ENCODE measurements at places on chromosomes 12 and 14.

GRCh38 chr14:102234331-102235264 lies 70.4 kb downstream of the MOK start:
- DNase-seq = no peak

GRCh38 chr14:34340025-34340625 lies 121.9 kb downstream of the SPTSSA start:
- DNase-seq = no peak

- no peak for DNase-seq
Observed at GRCh38 chr12:127268213-127268612, 998.8 kb upstream of the TMEM132C start.

DNA sequence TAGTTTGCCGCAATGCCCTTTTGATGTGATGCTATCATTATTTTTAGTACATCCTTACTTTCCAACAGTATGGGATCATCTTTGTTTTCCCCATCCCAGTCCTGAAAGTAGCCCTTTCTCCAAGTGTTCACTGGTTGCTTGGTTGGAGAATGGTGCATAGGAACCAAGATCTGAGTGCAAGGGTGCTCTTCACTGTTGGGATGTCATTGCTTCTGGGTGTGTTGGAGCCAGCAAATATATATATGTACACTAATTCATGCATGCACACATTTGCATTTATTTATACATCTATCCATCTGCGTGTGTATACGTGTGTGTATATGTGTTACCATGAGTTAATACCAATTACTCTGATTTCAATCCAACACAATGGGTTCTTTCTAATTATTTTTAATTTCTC lies 64.1 kb upstream of the RFLNA start:
- DNase-seq = no peak

GRCh38 chr14:80839743-80840142 lies 101.8 kb downstream of the CEP128 start:
- no peak for DNase-seq

DNA sequence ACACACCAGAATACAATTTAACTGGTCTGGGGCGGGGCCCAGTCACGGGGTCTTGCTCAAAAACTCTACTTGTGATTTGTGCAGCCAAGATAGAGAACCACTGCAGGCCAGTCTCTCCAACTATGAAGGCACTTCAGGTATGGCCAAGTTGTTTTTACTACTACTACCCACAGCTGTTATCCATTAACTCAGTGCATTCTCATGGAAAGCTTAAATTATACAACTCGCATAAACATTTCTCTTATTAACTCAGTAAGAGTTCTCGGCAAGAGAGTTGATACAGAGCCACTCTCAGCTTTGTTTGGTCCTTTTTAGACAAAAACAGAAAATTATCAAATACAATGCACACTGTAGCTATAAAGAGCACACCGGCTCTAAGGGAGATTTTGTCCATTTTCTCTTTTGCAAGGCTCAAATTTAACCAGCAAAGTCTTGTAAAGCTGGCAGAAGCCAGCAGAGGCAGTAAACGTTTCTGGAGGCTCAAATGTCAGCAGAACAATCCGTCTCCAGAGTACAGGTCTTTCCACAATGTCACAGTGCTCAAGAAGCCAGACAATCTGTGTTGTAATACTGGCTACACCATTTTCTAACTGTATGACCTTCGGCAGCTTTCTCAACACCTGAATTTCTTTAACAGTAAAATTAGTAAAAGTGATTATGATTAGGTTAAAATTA lies 85.9 kb downstream of the PTGER2 start:
- no peak for DNase-seq

GRCh38 chr14:71319666-71320065 lies 412.4 kb downstream of the PCNX1 start:
- peak; percentile 69 for DNase-seq

- no peak for DNase-seq
Observed at GRCh38 chr12:30976206-30976605, 49.7 kb downstream of the TSPAN11 start.

- DNase-seq = no peak
Observed at GRCh38 chr12:65278576-65279368, at the start of gene MSRB3. Gene MSRB3 (plus strand): TSS chr12:65278683. CDS start chr12:65308580, 29,897 bp downstream.

GRCh38 chr12:45670346-45671065 lies 59.0 kb upstream of the ARID2 start:
- DNase-seq = no peak

DNA sequence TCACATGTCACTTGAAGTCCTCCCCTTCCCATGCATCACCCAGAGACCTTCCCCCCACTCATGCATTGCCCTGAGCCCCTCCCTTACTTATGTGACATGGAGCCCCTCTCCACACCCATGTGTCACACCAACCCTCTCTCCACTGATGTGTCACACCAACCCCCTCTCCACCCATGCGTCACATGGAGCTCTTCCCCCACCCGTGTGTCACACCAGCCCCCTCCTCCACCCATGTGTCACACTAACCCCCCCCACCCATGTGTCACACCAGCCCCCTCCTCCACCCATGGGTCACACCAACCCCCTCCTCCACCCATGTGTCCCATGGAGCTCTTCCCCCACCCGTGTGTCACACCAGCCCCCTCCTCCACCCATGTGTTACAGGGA lies 30.4 kb downstream of the RTL1 start:
- DNase-seq = no peak

DNA sequence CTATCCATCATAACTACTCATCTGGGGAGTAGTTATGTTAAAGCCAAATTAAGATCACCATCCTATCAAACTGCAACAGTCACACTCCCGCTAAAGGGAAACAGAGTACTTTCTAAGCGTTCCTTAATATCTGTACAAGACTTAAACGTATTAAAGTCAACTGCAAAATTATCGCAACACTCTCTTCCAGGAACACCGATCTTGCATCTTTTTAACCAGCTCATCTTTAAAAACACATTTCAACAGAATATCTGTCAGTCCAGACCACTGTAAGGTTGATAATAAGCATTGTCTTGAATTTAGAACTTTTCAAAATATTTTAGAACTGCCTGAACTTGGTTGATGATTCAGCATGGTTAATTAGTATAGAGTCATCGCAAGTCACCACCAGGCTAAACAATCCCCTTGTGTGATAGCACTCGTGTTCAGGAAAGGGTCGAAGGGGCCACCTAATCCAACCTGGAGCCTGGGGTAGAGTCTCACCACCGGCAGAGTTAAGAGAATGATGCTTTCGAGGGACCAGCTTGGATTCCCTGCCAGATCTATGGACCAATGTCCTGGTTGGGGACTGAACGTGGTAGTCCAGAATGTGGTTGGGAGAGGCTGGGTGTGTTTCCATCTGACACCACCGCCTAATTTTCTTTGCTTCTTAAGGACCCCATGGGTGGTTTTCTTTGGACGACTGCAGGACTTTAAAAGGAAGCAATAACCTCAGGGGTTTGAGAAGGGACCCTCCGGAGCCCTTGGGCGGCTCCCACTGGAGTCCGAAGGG lies 890 bp downstream of the SPTLC2 start:
- DNase-seq = peak; percentile 24

- DNase-seq = no peak
Observed at GRCh38 chr14:94217116-94217515, 43.0 kb downstream of the PPP4R4 start.

- DNase-seq = no peak
Observed at GRCh38 chr12:5480218-5480937, 48.5 kb downstream of the NTF3 start.

GRCh38 chr12:124397807-124398577 lies 103.1 kb downstream of the RFLNA start:
- DNase-seq = no peak

DNA sequence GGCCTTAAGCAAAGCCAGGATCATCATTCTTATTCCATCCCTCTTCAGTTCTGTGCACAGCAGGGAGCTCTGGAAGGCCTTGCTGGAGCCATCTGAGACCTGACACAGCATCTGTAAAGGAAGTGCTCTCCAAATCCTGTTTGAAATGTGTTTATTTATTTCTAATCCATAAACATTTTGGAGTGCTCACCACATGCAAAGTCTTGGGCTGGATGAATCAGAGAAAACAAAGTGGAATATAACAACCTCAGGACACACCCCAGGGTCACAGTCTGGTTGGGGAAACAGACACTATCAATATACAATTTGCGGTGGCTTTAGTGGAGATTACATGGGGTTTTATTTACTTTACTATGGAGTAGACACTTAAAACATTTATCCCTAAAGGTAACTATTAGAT lies 54.3 kb downstream of the BMP4 start:
- DNase-seq = no peak

DNA sequence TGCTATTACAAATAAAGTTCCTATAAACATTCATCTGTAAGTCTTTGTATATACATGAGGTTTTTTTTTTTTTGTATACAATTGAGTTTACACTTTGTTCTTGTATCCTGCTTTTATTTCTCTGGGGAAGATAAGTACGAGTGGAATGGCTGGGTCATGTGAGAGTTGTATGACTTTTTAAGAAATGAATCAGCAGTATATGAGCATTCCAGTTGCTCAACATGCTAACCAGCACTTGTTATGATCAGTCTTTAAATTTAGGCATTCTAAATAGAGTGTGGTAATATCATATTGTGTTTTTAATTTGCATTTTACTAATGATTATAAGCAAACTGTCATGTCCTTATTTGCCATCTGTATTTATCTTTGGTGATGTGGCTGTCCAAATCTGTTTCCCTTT lies 44.7 kb upstream of the AMIGO2 start:
- DNase-seq = no peak

DNA sequence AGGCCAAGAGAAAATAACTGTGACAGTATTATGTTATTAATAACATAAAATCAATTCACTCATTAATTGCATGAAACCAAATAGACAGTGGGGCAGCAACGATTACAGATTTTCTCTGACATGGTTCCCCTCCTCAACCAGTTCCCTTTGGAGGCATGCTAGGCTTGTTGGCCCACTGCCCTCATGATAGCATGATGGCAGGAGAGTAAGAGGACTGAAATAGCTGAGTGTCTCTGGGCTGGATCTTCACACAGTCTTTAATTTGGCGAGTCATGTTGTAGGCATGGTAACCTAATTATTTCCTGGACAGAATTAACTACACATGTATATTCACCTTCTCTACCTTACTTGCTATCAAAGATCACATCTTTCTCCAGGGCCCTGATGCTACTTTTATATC lies 266.2 kb upstream of the PELI2 start:
- DNase-seq = no peak

GRCh38 chr14:35900741-35901140 lies 74.6 kb downstream of the BRMS1L start:
- DNase-seq = no peak

DNA sequence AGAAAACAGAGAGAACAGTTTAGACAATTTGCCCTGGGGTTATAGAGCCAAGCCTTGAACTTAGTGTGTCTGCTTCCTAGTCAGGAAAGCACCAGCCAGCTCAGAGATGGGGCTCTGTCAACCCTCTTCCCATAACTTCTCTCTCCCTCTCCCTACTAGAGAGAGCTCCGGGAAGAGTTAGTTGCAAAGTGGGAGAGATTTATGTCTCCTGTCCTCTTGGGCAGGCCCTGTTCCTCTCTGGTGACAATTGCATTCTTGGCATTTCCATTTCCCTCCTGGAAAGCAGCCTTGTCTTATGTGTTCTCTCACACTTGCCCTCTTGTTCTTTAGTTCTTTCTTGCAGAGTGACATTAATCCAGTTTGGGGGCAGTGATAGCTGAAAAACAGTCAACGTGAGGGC lies 42.1 kb upstream of the TUNAR start:
- no peak for DNase-seq

- peak; percentile 28 for DNase-seq
Observed at GRCh38 chr14:23294734-23295561, 7.7 kb downstream of the PPP1R3E start.

DNA sequence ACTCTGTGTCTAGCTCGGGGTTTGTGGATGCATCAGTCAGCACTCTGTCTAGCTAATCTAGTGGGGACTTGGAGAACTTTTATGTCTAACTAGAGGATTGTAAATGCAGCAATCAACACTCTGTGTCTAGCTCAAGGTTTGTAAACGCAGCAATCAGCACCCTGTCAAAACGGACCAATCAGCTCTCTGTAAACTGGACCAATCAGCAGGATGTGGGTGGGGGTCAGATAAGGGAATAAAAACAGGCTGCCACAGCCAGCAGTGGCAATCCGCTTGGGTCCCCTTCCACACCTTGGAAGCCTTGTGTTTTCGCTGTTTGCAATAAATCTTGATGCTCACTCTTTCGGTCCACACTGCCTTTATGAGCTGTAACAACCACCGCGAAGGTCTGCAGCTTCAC lies 920.7 kb upstream of the FOXG1 start:
- no peak for DNase-seq

DNA sequence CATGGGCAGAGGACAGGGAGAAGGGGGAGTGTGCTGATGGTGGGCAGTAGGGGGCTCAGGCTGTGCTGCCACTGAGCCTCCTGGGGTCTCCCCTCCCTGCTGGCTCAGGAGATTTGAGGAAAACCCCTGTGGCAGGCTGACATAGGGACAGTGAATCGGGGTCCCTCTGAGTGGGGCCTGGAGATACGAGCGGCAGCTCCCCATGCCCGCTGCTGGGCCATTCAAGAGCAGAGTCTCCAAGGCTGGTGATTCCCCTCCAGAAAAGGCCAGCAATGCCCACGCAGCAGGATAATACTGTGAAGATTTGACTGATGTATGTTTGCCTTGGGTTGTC lies 288.7 kb upstream of the SFSWAP start:
- DNase-seq = no peak

- no peak for DNase-seq
Observed at GRCh38 chr12:40292788-40293429, 68.1 kb downstream of the LRRK2 start.

DNA sequence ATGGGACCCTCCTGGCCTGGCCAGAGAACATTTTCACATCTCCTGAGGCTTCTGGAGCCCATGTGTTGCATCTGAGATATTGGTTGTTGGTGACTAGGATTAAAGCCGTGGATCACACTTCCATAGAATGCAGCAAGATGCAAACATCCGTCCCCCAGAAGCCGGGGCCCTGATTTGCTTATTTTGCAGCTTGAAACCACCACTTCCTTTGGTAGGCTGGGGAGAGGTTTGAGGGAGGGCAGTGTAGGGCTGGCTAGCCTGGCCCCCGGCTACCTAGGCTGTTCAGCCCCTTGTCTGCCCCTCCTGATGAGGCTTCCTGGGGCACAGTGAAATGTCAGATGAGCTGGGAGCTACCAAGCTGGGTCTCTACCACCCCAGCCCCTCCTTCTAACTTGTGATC lies 209.7 kb upstream of the PWP1 start:
- DNase-seq = no peak

GRCh38 chr12:19908830-19909229 lies 459.5 kb upstream of the PDE3A start:
- no peak for DNase-seq

DNA sequence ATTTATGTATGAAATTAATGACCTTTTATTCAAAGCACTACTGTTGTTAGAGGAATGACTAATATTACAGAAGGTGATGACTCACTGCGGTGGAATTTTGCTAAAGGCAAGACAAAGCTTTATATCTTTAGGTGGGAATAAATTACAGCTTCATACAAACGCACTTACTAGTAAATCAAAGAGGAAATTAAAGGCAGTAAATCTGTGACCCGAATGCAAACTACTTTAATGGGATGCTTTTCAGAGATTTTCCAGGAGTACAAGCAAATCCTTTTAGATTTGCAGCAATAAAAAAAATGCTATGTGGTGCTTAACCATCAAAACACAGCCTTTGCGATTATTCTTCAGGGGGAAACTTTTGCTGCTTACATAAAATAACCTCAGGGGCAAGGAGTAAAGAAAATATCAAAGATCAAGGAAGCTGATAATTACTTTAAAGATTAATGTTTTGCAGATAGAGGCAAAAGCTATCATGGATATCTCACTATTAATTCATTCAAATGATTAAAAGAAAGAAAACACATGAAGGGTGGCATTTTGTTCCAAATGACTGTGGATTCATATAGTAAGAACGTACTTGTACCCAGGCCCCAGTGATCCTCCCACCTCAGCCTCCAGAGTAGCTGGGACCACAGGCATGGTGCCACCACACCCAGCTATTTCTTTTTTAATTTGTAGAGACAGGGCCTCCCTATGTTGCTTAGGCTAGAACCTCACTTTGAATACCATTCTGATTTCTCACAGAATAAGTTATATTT lies 98.9 kb downstream of the DENND5B start:
- DNase-seq = no peak

Data from NCI-H510A treated with DMSO at 0.1 percent for 48 hours (cell line).